Eye (tissue), 1 donor: ENCODE measurements at places on chromosomes 5 and 9.

DNA sequence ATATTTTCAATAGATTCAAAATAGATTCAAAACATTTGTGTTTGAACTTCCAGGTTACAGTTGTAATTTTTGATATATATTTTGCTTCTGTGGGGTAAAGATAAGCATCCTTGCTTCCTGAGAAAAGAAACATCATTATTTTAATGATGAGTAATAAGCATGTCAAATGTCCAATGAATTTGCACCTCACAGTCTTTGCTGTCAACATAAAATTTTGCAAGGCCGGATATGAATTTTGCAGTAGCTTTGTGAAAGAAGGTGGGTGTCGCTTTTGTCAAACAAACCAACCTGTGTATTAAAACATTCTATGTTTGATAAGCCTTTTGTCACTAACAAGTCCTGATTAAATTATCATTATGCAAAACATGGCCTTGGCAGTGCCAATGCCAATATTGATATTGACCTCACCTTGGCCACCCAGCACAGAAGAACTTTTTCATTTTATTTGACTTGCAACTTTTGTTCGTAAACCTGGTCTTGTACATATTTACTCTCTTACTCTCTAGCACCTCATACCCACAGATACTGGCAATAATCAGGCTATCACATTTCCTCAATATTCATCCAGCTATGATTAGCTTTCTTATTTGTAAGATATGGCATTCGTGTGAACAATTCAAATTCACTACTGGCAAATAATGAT, 645.0 kb upstream of the KLF4 start:
- DNase-seq = no peak

GRCh38 chr9:89617978-89618377, 13.2 kb downstream of the GADD45G start:
- DNase-seq = no peak

- DNase-seq = no peak
These were observed 21.1 kb upstream of the GOLPH3 start for GRCh38 chr5:32195265-32195664.

DNA sequence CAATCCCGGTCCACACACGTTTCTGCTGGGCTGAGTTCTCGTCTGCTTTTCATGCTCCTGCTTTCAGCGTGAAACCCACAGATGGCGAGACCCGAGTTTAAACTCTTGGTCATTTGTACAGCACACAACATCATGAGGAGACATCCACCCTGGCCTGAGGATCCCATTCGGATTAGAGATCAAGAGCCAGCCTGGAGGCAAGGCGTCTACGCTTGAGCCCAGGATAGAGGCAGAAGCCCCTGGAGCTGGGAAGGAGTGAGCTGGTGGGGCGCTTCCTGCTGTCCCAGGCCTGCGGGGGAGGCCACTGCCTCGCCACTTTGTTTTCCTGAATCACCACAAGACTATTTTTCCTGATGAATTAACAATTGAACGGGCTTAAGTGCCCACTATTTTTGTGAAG, 281.9 kb upstream of the IRX4 start:
- DNase-seq = no peak

DNA sequence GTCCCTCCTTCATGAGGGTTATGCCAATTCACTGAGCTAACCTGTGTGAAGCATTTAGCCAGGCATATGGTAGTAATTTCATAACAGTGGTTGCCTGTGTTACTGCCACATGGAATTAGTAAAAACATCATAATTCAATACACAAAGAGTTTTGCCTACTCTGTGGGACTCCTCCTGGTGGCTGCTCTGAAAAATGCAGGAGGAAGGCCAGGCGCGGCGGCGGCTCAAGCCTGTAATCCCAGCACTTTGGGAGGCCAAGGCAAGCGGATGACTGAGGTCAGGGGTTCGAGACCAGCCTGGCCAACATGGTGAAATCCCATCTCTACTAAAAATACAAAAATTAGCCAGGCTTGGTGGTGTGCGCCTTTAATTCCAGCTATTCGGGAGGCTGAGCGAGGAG, 547.3 kb downstream of the CDK5RAP2 start:
- no peak for DNase-seq

- no peak for DNase-seq
These were observed 181.6 kb downstream of the EPB41L4A start for GRCh38 chr5:112237456-112237855.
